ENCODE measurements at places on chromosomes 2 and 18. TPM values are rescaled to one million over a fixed set of nuclear protein-coding genes. Genes with fewer than 3 reads are reported as not detected.

The UGT1A3 gene
- 0.11 TPM for total RNA-seq

The MYL1 gene
- not detected for total RNA-seq

DNA sequence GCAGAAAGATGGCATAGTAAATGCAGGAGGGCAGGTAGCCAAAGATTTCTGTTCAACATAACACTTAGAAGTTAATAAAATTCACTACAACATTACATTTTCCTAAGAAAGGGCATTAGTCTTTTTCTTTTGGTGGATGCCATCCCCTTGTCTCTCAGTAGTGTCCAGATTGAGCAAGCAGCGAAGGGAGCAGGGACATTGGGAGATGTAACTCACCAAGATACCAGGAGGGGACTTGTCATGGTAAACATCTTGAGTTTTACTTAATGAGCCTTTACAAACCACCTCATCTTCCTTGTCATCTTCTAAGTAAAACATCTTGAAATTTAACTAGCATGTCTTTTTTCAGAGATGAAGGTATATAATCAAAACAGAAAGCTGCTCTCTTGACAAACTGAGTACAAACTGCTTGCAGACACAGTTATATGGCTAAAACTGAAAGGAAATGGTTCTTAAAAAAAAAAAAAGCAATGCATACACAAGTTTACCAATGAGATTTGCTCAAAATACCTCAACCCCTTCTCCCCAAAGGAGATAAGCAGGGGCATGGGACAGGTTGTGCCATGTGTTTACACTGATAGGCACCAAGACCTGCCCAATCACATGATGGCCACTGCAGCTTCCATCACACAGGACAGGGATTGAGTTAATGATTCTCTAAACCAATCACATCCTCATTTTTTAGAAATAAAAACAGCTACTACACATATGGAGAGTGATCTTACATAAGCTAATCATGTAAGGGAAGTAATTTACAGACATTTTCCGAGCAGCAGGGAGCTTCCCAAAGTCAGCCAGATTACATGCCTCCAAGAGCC, 30.3 kb downstream of the LPIN2 start:
- H3K4me3 ChIP-seq: no peak overlapping the region
- DNase-seq: peak; percentile 68
- H3K4me1 ChIP-seq: peaks cover 100% of the 10 kb centered on the region

DNA sequence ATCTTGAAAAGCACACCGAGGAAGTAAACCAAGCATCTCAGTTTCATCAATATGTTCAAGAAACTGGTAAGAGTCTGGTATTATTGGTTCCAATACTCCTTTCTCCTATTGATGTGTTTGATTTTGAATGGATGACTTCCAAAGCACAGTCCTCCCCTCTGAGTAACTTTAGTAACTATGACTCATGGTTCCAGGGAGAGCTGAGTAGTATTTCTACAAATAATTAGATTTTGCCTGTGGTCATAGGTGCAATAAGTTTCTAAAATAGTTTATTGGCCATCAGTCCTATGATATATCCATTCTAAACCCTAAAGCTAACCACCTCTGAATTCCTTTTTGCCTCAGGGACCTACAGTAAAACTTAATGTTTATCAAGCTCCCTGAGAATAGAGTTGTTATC, 352.4 kb downstream of the XIRP2 start:
- DNase-seq: no peak
- no peaks in the 10 kb centered on the region for H3K4me1 ChIP-seq
- H3K4me3 ChIP-seq: no peak overlapping the region
- H3K27me3 ChIP-seq: no peaks in the 10 kb centered on the region
- H3K36me3 ChIP-seq: no peaks in the 10 kb centered on the region

DNA sequence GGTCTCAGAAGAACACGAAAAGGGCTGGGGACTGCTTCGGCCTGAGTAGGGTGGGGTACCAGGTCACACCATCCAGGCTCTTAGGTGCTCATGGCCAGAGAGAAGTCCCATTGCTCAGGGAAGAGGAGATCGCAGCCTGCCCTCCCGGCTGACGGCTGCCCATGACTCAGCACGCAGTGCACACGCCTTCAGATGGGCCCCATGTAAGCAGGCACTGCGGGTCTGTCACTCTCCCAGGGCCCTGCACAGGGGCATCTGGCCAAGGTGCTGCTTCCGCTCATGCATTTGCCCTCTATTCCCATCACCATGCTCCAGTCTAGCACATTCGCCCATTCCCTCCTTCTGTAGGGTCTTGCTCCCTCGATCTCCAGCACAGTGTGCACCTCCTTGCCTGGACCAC, 34.7 kb downstream of the SFXN5 start:
- no peak for DNase-seq
- peaks cover 64% of the 10 kb centered on the region for H3K4me1 ChIP-seq
- no peak overlapping the region for H3K4me3 ChIP-seq
- peaks cover 27% of the 10 kb centered on the region for H3K36me3 ChIP-seq
- H3K27me3 ChIP-seq: no peaks in the 10 kb centered on the region

DNA sequence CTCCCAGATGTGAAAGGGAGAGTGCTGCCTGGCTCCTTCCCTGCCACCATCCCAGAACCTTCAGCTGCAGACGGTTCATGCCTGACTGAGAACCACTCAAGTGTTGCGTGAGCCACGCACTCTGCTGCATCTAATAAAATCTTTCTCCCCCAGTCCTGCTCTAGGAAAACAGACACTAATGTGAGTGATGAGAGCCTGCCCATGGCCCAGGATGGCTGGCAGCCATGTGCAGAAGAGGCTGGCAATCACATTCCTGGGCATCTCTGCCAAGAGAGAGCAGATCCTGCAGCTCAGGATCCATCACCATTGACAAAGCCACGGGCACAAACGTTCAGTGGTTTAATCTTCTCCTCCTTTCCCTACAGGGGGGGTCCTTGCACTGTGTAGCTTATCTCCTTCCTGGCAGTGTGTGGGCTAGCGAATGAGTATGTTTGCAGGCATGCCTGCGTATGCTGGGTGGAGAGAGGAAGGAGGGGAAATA, 477.5 kb downstream of the SLC4A3 start:
- H3K36me3 ChIP-seq: no peaks in the 10 kb centered on the region
- no peak overlapping the region for H3K4me3 ChIP-seq
- no peaks in the 10 kb centered on the region for H3K4me1 ChIP-seq
- H3K27ac ChIP-seq: no peak overlapping the region

- no peaks in the 10 kb centered on the region for H3K36me3 ChIP-seq
- H3K4me3 ChIP-seq: no peak overlapping the region
- no peak overlapping the region for H3K27ac ChIP-seq
- no peak for DNase-seq
- no peaks in the 10 kb centered on the region for H3K27me3 ChIP-seq
Measured at GRCh38 chr2:241522477-241522876, 14.1 kb upstream of the STK25 start.

GRCh38 chr2:173968551-173968950, 3.4 kb upstream of the SP3 start:
- H3K27me3 ChIP-seq: no peaks in the 10 kb centered on the region
- H3K36me3 ChIP-seq: no peaks in the 10 kb centered on the region
- H3K4me1 ChIP-seq: peaks cover 59% of the 10 kb centered on the region
- no peak overlapping the region for H3K4me3 ChIP-seq

DNA sequence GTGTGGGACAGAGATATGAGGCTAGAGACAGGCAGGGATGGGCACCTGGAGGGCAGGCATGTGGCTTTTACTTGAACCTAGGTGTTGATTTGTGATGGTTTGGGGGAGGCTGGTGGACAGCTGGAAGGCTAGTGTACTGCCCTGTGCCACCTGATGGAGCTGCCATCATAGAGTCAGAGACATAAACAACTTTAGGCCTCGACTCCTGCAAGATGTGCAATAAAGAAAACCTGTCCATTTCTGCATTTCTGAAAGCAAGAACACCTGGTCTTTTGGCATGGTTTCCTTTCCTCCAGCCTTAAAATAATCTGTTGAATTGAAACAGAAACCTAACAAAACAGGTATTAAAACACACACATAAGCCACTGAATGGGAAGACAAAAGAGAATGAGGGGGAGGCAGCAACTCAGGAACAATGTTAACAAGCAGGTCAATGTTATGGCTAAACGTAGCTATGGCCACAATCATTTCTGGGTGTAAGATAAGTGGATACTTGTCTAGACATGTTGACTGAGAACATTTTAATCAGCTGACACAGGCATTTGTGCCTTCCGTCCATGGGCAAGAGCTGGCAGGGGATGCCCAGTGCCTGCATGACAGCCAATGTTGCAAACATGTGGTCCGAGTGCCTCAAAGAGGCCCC, 87.8 kb downstream of the KCTD1 start:
- no peaks in the 10 kb centered on the region for H3K27me3 ChIP-seq
- no peak for DNase-seq
- no peaks in the 10 kb centered on the region for H3K4me1 ChIP-seq
- H3K27ac ChIP-seq: no peak overlapping the region
- H3K36me3 ChIP-seq: peaks cover 2% of the 10 kb centered on the region

DNA sequence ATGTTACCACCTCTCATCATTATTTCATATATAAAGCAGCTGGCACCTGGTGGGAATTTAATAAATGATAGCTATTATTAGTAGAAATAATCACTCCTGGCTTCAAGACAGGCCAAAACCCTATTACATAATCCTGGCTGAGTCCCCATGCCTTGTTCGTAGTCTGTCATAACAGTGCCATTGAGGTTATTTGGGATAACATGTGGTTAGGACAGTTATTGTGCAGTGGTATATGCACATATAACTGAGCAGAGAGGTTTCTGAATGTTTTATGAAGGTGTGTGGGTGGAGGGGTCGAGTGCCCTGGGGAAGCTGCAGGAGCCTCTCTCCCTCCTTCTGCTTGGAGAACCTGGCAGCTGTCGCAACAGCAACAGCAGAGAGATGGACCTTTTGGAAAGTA, 162.4 kb upstream of the NABP1 start:
- H3K27ac ChIP-seq: no peak overlapping the region
- no peak overlapping the region for H3K4me3 ChIP-seq
- H3K4me1 ChIP-seq: peaks cover 11% of the 10 kb centered on the region
- no peak for DNase-seq
- no peaks in the 10 kb centered on the region for H3K36me3 ChIP-seq
- peaks cover 11% of the 10 kb centered on the region for H3K27me3 ChIP-seq

GRCh38 chr2:160472839-160473251, 20.8 kb downstream of the RBMS1 start:
- no peaks in the 10 kb centered on the region for H3K36me3 ChIP-seq
- no peak overlapping the region for H3K27ac ChIP-seq
- H3K4me3 ChIP-seq: no peak overlapping the region
- H3K27me3 ChIP-seq: no peaks in the 10 kb centered on the region
- DNase-seq: no peak

DNA sequence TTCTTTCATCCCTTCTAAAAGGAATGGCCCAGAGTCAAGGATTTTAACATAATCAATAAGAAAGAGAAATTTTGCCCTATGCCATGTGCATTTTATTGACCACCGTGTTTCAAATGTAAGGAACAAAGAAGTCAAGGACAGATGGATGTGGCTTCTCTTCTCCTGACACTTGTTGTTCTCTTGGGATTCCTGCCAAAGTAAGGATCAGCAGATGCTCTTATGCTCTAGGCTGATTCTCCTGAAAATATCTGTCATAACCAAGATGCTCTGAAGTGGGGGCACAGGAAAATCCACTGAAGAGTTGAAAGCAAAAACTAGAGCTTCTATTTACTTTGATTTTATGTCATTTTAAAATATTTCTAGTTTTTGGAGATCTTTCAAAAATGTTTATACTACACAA, 72.9 kb upstream of the SYT4 start:
- H3K4me1 ChIP-seq: no peaks in the 10 kb centered on the region
- no peaks in the 10 kb centered on the region for H3K27me3 ChIP-seq
- no peak overlapping the region for H3K4me3 ChIP-seq
- no peak overlapping the region for H3K27ac ChIP-seq
- DNase-seq: no peak

GRCh38 chr18:46293742-46294181, 189.6 kb downstream of the HAUS1 start:
- no peaks in the 10 kb centered on the region for H3K4me1 ChIP-seq
- H3K27ac ChIP-seq: no peak overlapping the region
- no peak overlapping the region for H3K4me3 ChIP-seq
- H3K27me3 ChIP-seq: peaks cover 11% of the 10 kb centered on the region
- no peak for DNase-seq

DNA sequence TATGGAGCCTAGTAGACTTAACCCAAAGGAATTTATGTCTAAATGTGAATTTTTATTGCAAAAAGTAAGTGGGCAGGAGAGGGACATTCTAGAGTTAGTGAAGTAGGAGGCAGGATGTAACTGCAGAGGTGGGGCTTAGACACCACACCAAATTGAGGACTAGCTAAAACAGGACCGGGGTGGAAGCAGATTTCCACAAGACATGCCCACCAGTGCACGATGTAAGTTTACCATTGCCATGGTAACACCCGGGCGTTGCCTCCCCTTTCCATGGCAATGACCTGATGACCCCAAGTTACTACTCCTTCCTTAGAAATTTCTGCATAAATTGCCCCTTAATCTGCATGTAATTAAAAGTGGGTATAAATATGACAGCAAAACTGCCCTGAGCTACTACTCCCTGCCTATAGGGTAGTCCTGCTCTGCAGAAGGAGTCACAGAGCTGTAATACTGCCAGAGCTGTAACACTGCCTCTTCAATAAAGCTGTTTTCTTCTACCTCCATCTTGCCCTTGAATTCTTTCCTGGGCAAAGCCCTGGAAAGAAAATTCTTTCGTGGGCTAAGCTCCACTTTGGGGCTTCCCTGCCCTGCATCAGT, 509.7 kb downstream of the ERBB4 start:
- no peaks in the 10 kb centered on the region for H3K36me3 ChIP-seq
- H3K27me3 ChIP-seq: no peaks in the 10 kb centered on the region
- no peak overlapping the region for H3K4me3 ChIP-seq
- no peaks in the 10 kb centered on the region for H3K4me1 ChIP-seq

DNA sequence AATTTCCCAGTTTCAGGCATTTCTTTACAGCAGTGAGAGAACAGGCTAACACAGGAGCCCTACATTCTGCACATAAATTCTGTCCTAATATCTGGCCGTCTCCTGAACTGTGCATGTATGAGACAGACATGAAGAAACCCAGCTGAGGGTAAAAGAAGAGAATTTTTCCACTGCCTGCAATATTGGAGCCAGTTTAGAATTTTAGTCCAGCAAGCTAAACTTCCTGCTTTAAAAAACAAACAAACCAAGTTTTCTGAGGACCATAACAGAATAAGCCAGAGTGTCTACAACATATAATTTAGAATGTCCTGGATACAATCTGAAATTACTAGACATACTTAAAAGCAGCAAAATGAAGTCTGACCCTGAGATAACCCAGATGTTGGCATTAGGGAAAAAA, 215.1 kb upstream of the KLHL29 start:
- DNase-seq: no peak
- H3K4me1 ChIP-seq: no peaks in the 10 kb centered on the region
- H3K36me3 ChIP-seq: no peaks in the 10 kb centered on the region
- no peaks in the 10 kb centered on the region for H3K27me3 ChIP-seq

Data from HepG2 (cell line).